ENCODE measurements at places on chromosomes 3 and 15.

- DNase-seq: no peak
Observed at GRCh38 chr3:151346292-151346691, 16.9 kb upstream of the P2RY13 start.

DNA sequence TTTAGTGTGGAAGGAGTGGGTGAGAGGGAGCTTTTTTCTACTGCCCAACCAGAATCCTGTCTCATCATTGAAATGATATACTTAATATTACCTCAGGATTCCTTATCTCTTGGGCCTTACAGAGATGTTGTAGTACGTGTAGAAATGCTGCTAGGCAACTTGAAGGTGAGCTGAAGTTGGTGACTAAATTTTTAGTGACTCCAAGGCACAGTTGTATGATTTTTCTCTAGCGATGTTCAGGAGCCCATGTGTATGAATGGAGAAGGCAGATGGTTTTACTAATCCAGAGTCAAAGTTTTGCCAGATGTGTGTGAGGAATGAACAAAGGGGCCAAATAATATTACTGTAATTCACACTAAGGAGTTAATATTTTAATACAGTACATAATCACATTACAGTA is 42.8 kb upstream of the TEX9 start:
- DNase-seq: no peak

GRCh38 chr3:151297429-151297828 is 19.1 kb upstream of the P2RY14 start:
- no peak for DNase-seq

- no peak for DNase-seq
Observed at GRCh38 chr3:40655551-40655950, 130.8 kb downstream of the ZNF621 start.

- no peak for DNase-seq
Observed at GRCh38 chr3:170499562-170500156, 81.0 kb downstream of the CLDN11 start.

- no peak for DNase-seq
Observed at GRCh38 chr3:30231277-30232141, 374.9 kb upstream of the TGFBR2 start.

- no peak for DNase-seq
Observed at GRCh38 chr3:59655418-59656015, 605.7 kb upstream of the CFAP20DC start.

- no peak for DNase-seq
Observed at GRCh38 chr15:78619022-78619950, 1.5 kb downstream of the CHRNA3 start.

Data from left ventricle myocardium inferior (tissue), 1 donor.